ENCODE measurements at places on chromosomes 4 and X.
A peak's percentile ranks its signal among the peaks of the same experiment; 100 is the strongest.

DNA sequence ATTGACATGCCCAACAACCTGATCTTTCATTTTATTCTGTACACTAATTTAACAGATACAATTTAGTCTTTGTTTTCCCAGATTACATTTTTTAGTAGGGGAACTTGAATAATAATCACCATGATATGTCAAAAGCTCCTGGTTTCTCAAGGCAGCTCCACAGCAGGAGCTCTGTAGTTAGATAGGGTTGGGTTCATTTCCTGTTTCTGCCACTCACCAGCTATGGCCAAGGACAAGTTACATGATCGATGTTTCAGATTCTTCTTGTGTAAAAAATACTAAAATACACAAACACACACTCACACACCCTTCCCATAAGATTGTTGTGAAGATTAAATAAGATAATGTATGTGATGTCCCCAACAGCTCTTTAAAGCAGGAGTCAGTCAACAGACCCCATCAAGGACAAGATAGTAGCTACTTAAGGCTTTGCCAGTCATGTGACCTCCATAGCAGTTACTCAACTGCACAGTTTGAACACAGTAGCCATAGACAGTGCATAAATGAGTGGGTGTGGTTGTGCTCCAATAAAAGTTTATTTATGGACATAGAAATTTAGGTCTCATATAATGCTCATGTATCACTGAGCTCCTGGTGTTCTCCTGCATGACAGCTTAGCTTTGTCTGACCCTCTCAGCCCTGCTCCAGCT is 18.4 kb downstream of the GUCY1A1 start:
- DNase-seq, result no peak

- no peak for DNase-seq
Observed at GRCh38 chrX:111876646-111877045, 665 bp downstream of the TRPC5OS start.

DNA sequence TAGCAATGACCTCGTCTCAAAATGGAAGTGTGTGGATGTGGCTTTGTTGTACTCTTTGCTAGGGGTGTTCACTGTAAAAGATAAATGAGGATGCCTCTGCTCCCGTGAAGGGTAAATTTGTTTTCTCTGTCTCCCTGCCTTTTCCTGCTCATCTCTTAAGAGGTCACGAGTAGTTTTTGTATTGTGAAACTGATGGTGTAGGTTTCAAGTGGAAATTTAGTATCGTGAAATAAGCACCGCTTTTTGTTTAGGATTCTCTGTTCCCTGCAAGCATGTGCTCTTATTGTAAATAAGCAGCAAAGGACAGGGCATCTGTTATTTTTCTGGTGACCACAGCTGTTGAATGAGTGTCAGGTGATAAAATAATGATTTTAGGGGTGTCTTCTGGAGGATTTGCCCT is 104.6 kb downstream of the PHEX start:
- no peak for DNase-seq

DNA sequence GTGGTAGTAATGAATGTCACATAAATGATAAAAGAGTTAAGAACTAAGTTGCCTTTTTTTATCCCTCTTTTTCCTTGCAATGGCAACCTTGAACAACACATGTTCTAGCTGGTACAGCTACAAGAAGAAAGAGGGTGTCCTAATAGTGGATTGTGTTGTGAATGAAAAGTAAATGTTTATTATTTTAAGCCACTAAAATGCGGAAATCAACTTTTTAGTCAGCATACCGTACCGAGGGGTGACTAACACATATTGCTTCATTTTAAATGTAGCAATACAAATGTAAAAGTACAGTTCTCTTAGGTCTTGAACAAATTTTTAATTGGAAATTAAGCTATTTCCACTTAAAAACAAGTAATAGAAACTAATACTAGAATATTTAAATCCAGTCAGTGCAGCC is 17.7 kb upstream of the AP1AR start:
- DNase-seq, result peak; percentile 82

DNA sequence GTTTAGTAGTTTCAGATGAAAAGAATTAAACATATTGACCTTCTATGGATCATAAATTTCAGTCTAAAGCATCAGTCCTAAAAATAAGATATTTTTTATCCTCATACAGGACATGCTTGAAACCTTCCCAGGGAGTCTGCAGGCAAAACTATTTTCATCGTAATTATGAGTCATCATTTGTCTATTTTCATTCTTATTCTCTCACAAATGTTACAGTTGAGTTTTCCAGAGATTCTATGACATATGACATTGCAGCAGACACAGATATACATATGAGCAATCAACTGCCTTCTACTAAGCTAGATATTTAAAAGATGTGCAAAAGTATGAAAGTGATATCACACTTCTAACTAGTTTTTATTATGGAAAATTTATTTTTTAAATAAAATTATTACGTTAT is 398.0 kb downstream of the MAGEB5 start:
- peak; percentile 0 for DNase-seq

DNA sequence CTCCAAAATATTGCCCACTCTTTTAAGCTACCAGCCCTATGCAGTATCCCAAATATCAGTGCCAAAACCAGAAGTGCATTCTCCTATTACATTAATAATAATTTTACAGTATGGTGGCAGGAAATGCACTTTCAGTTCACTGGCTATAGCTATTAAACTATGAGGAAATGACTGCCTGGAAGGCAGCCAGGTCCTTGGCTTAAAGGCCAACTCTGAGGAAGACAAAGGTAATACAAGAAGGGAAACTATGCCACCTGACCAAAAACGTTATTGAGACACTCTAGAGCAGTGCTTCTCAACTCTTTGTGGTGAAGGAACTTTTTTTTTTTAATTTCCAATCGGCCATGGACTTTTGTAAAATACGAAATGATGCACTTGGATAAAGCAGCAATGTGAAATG is 133.6 kb upstream of the VAMP7 start:
- DNase-seq, result no peak

DNA sequence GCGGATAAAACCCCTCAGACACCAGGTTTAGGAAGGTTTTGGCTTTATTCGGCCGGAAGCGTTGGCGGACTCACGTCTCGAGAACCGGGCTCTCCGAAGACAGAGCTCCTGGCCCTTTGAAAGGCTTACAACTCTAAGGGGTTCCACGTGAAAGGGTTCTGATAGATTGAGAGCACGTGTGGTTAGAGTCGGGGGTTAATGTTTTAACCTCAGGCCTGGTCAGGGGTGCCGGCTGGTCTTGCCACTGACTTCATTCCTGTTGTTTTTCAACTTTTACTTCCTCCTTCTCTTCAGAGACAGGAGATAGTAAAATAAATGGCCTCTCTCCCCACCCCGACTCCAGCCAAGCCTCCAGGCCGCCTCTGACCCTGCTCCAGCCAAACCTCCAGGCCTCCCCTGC is 4.7 kb upstream of the ASMT start:
- no peak for DNase-seq

- no peak for DNase-seq
Observed at GRCh38 chr4:145186729-145187128, 6.3 kb upstream of the OTUD4 start.

GRCh38 chr4:140603286-140603685 is 34.5 kb upstream of the UCP1 start:
- no peak for DNase-seq

DNA sequence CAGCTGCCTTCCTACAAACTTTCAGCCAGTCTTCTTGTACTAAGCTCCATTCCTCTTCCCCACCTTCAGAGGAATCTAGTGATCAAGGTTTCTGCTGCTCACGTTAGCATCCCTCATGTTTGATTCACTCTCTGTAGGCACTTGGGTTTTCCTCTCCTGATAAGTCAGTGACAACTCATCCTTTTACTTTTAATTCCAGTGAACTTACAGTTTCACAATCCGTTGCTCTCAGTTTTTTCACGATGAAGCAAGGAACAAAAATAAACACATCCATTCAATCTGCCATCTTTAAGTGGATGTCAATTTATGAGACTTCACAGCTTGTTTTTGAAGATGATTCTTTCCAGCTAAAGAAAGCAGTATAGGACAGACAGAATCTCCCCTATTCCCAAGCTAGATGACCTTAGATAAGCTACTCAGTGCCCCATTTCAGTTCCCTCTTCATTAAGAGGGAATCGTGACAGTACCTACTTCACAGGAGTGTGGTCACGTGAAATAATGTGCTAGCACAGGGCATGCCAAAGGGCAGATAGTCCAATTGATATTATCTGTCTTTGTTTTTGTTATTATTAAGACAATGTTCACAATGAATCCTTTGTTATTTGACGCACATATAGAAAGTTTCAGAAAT is 234.3 kb downstream of the PALLD start:
- no peak for DNase-seq

GRCh38 chrX:149487292-149487691 is 17.8 kb downstream of the IDS start:
- DNase-seq, result no peak

DNA sequence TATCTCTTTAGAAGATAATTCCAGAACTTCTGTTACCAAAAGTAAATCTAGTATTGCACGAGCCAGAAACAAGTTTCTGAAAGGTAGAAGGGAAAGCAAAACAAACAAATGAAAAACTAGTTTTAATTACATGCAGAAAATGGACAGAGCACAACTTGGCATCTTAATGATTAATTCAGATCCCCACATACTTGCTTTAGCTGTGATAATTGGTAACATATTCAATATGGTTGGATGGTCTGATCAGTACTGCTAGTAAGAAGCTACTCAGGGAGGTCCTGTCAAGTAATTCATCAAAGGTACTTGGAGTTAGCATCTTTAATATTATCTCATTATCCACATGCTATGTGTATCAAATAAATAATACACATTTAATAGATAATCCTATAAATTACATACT is 204.3 kb downstream of the TRAM1L1 start:
- no peak for DNase-seq

DNA sequence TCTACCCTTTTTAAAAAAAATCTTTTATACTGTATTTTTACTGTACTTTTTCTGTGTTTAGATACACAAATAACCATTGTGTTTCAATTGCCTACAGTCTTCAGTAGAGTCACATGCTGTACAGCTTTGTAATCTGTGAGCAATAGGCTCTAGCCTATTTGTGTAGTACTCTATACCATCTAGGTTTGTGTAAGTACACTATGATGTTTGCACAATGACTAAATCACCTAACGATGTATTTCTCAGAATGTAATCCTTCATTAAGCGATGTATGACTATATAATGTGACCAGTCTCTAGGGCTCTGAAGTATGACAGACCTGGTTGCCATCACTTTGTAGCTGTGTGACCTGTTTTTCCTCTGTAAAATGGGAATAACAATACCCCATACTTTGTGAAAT is 14.2 kb upstream of the DCAF4L1 start:
- DNase-seq, result no peak

DNA sequence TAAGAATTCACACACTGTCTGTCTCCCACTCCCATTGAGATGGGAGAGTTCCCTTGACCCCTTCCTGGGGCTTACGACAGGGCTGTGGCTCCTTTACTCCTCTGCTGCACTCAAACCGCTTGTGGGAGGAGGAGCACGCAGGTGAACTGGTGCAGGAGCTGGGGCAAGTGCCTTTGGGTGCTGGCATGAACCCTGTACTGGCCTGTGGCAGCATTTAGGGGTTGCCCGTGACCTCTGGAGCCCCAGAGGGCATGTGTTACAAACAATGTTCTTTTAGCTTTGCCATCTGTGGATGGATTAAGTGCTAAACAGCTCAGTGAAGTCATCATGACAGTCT is 21.8 kb upstream of the FTHL17 start:
- DNase-seq, result no peak

- DNase-seq, result no peak
Observed at GRCh38 chrX:122475306-122475705, 708.8 kb upstream of the GRIA3 start.

- DNase-seq, result no peak
Observed at GRCh38 chr4:71487344-71487920, 148.6 kb downstream of the SLC4A4 start.

DNA sequence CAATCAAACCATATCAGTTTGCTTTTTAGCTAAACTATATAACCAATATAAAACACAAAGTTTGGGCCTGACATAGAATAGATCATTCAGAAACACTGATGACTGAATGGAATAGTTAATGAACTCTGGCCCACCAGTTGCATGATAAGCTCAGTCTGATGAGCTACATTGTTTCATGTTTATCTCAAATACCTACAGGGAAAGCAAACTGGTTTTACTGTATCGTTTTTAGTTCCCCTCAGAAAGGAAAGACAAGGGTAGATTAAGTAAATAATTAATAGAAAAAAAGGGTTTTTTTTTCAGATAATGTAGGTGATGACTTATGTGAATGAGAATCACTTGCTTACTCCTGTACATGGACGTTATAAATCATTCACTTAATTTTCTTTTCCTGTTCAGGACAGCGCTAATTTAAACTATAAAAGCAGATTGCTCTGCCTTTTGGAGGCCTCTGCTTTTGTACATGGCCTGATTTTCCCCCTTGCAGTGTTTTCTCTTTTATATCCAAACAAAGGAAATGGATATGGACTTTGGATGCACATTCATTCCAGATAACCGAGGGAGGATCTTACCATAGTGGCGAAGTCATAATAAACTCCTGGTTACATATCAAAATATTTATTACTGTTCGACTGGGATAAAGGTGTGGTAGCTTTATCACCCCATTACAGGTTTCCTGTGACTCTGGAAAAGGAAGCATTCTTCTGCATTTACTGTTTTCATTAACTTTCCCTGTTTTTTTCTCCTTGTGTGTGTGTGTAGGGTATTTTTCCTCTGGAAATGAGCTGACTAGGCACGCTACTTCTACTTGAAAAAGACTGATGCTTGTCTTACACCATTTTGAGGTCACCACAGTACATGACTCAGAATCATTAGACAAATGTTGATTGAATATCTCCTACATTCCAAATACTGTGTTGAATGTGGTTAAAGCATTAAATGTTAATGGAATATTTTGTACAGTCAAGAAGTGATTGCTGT is 373.1 kb upstream of the HS3ST1 start:
- no peak for DNase-seq

DNA sequence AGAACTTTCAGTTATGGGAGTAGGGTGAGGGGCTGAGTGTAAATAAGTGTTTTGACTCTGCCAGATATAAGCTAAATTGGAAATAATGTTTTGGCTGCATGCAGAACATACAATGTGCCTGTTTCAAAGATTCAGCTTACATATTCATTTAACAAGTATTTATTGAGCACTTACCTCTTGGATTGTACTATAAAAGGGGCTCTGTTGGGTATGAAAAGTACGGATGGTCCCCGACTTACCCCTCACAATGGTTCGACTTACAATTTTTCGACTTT is 799 bp upstream of the AIFM1 start:
- DNase-seq, result no peak

GRCh38 chrX:40420899-40421729 is 159.7 kb upstream of the ATP6AP2 start:
- DNase-seq, result peak; percentile 10

All from AG10803 (cell line).